ENCODE measurements at places on chromosomes 2 and 18.
A peak's percentile ranks its signal among the peaks of the same experiment; 100 is the strongest.

GRCh38 chr2:11100130-11100529 is 55.1 kb upstream of the SLC66A3 start:
- no peak for DNase-seq

GRCh38 chr2:165305391-165306096 is 66.3 kb downstream of the SCN2A start:
- no peak for DNase-seq

DNA sequence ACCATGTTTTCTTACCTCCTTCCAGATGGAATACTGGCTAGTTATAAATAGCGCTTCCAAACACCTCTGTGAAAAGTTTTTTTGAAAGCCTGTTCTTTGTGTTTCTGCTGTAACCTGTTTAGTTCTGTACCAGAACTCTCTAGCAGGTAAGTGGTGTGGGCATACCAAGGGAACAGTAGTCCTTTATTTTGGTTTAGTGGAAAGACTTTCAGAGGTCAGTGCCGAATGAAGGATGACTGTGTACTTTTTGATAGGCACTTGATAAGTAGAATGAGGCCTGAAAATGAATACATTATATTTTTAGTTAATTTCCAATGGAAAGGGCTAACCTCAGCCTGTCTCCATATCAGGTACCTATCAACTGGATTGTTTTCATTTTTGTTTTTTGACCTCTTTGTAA is 27.6 kb upstream of the ASB1 start:
- no peak for DNase-seq

DNA sequence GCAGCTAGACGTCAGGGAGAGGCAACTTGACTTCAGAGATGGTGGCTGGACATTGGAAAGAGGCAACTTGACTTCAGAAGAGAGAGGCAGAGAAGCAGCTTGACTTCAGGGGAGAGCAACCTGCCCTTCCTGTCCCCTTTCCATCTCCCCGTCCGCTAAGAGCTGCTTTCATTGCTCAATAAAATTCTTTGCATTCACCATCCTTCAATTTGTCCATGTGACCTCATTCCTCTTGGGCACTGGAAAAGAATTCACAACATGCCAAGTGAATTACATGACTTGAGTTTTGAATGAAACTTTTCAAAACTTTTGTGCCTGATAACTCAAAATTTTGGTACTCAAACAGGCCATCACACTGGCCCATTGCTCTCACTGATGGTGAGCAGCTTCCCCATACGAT is 158.9 kb downstream of the DPP4 start:
- no peak for DNase-seq

GRCh38 chr2:96856776-96857666 is 795 bp downstream of the ANKRD39 start:
- DNase-seq, result peak; percentile 53

DNA sequence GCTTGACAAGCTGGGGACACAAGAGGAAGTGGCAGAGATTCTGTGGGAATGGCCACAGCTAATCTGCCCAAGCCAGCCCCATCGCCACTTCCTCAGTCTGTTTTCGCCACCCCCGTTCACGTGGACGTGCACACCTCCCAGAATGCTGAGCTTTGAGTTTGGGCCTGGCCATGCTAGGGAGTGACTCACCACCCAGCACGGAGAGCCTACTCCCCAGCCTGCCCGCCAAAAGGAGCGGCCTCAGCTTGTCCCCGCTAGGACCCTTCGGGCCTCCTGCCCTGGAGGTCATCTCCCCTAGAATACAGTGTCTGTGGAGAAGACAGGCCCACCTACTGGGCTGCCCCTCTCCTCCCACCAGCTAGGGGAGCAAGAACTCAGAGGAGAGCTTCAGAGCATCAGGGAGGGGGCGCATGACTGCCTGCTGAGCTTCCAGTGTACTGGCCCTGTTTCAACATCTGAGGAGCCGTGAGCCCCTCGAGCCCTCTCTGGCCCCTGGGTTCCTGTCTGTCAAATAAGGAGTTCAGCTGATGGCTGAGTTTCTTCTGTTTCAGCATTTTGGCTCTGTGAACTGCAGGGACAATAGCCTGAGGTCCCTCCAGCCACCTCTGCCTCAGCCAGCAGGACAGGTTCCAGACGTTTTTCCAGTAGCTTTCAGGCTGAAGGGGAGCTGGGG is 5.1 kb downstream of the SLC35F6 start:
- no peak for DNase-seq

- DNase-seq, result no peak
Observed at GRCh38 chr2:23609254-23609653, 224.3 kb downstream of the KLHL29 start.

DNA sequence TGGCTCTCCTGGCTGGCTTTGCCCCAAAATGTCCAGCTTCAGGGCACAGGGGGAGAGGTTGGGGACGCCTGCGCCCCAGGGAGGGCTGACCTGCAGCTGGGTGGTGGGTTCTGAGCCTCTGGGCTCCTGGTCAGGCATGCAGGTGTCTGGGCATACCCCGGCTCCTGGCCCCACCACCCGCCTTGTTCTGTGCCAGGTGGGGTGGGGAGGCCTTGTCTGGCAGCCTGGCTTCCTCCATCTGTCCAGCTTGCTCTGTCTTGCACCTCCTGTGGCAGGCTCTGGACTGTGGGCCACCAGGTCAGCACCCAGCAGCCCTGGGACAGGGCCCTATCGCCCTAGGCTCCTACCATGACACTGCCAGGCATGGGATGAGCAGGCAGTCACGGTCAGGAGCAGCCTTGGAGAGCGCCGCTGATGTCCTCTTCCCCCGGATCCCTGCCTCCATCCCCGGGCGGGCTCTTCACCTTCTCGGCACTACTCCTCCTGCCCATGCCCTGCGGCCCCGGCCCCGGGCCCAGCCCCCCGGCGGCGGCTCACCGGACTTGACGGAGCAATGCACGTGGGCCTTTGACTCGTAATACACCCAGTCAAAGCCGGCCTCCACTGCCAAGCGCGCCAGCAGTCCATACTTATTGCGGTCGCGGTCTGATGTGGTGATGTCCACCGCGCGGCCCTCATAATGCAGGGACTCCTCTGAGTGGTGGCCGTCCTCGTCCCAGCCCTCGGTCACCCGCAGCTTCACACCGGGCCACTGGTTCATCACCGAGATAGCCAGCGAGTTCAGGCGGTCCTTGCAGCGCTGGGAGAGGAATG is 3.6 kb downstream of the IHH start:
- DNase-seq, result no peak

DNA sequence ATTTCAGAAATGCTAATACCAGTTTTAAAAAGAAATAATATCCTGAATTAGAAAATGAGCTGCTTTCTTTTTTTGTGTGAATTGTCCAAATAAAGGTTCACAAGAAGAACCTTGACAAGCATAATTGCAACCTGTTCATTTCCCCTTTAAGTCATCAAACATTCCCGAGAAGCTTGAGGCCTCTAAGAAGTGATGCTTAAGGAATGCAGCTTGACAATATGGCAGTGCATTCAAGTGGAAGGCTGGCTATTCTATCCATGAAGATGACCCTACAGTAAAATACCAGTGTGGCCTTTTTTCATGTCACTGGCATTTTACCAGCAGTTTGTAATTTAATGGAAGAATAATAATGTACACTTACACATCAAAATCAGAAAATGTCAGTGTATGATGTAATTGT is 216.7 kb downstream of the CTNNA2 start:
- no peak for DNase-seq

DNA sequence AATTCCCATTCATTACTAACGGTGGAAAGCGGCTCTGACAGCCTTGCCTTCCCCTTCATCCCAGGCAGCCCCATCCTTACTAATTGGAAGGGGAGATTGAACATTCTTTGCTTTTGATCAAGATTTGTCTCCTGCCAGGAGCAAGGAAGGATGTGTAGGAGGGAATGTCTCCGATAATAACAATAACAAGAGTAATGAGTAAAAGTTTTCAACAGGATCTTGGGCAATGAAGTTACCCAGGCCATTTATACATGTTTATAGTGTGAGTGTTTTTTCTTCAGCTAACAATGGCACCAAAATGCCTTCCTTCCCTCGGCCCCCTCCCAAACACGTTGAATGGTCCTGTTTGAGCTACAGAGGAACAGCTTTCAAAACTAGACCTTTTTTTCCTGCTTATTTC is 83.8 kb downstream of the GATA6 start:
- no peak for DNase-seq

GRCh38 chr18:25729072-25729471 is 361.3 kb downstream of the SS18 start:
- no peak for DNase-seq

DNA sequence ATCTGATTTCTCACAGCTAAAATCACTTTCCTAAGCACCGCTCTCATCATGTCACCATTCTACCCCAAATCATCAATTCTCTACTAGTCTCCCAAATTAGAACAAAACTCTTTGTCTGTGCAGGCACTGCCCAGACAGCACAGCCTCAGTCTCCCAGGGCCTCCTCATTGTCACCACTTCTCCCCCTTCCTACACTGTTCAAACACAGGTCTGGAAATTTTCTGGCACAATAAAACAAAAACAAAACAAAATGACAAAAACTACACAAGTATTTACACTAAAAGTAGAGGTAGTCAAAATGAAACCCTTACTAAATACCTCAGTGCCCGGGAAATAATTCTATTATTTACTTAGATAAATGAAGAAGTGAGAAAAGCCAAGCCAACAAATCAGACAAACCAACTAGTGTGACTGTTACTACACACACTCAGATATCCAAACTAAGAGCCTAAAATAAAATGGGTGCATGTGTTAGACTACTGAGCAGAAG is 156.2 kb upstream of the DNMT3A start:
- DNase-seq, result no peak

DNA sequence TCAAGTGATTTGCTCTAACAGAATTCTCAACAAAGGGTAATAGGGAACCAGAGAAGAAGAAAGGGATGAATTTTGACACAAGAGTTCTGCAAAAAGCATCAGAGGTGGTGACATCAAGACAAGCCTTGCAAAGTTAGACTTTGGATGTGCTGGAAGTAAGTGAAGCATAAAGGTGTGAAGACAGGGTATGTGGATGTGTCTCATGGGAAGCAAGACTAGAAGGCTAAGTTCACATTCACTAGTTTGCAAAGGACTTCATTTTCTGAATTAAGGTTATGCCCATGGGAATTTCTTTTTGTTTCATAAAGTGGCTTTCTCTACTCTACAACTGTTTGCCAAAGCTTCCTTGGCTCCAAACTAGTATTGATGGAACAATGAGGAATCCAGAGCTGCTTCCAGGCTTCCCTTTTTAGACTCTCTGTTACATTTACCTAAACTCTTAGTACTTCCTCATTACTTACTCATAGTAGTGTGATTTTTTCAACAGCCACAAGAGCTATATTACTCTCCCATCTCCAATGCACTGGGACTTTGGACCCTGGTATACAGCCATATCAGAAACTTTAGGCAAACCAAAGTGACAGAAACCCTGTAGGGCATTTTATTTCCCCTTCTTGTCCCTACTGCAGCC is 21.1 kb upstream of the IHH start:
- DNase-seq, result no peak

DNA sequence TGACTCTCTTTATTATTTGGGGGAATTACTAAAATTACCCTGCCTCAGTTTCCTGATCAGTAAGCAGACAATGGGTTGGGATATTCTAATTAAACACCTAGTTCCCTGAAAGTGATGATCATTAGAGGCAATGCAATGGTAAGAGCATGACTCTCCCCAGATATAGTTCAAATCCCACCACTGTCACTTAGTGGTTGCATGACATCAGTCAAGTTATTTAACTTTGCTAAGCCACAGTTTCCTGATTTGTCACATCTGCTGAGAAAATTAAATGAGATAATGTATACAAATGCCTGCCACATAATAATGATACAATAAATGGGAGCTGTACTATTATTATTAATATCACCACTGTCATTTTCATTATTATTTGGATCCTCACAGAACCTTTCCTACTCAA is 29.9 kb downstream of the ZEB2 start:
- no peak for DNase-seq

GRCh38 chr2:204542982-204543608 is 2.2 kb upstream of the PARD3B start:
- no peak for DNase-seq

GRCh38 chr2:119659601-119660342 is 19.2 kb upstream of the TMEM177 start:
- DNase-seq, result peak; percentile 46

DNA sequence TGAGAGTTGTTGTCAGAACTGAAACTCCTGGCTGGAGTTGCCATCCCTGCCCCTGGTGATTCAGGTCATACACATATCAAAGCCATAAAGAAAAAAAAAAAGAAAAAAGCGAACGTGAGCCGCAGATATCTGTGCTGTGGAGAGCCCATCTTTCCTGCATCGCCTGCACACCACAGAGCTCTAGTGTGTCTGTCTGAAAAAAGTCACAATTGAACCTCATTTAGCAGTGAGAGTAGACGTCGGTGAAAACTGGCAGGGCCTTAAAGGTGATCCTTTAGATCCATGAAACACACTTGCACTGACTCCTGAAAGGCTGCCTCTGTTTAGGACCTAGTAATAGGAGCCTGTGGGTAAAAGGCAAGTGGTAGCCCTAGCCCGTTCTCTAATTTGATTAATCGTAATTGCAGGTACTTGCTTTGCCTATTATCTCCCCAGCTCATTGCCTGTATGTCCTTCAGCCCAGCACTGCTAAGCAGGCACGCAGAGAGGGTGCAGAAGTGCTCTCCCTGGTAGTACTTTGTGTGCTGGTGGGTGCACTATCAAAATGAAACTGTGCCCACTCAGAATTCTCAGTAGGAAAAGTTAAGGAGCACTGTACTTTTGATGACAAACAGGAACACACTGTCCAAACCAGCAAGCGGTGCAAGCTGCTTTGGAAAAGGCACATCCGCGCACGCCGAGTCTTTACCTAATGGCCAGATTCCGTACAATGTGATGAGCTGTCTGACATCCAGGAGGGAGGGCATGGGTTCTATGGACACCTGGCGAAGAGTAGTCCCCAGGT is 103.5 kb upstream of the ASB18 start:
- no peak for DNase-seq

- DNase-seq, result no peak
Observed at GRCh38 chr2:120036145-120036544, 23.3 kb downstream of the EPB41L5 start.

- no peak for DNase-seq
Observed at GRCh38 chr18:49547701-49548100, 14.2 kb upstream of the LIPG start.

DNA sequence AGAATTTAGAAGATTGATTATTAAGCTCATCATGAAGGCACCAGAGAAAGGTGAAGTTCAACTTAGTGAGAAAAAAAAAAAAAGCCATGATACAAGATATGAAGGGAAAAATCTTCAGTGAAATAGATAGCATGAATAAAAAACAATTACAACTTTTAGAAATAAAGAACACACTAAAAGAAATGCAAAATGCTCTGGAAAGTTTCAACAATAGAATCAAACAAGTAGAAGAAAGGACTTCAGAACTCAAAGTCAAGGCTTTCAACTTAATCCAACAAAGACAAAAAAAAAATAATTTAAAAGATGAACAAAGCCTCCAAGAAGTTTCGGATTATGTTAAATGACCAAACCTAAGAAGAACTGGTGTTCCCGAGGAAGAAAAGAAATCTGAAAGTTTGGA is 105.5 kb downstream of the GRB14 start:
- no peak for DNase-seq

DNA sequence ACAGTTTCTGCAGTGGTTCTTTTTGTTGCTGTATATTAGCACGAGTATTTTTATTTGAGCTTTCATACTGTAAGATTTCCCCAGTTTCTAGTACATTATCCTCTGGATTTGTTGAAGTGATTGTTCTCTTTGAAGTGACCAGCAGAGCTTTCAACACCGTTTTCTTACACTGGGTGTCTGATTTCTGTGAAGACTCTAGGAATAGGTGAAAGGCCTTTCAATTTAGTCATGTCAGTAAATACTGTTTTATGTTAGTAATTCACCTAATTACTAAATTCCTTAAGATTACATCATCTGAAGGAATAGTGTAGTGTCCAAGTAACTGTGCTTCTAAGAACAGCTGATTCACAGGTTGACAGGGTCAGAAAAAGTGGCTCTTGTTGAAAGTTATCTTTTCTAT is 2.3 kb downstream of the PPM1B start:
- peak; percentile 18 for DNase-seq

- no peak for DNase-seq
Observed at GRCh38 chr2:178059681-178060080, 12.9 kb downstream of the PDE11A start.
